ENCODE measurements at places on chromosomes 7 and 10. TPM values are rescaled to one million over a fixed set of nuclear protein-coding genes. Genes with fewer than 3 reads are reported as not detected.

GRCh38 chr7:81676105-81676811, 93.6 kb downstream of the HGF start:
- no peak for DNase-seq

Gene TMEM273
- total RNA-seq, result 29.4 TPM

- DNase-seq, result peak; percentile 13
Measured at GRCh38 chr7:17022920-17023319, 141.1 kb upstream of the AGR3 start.

Gene POLR2J
- total RNA-seq, result 44.5 TPM

DNA sequence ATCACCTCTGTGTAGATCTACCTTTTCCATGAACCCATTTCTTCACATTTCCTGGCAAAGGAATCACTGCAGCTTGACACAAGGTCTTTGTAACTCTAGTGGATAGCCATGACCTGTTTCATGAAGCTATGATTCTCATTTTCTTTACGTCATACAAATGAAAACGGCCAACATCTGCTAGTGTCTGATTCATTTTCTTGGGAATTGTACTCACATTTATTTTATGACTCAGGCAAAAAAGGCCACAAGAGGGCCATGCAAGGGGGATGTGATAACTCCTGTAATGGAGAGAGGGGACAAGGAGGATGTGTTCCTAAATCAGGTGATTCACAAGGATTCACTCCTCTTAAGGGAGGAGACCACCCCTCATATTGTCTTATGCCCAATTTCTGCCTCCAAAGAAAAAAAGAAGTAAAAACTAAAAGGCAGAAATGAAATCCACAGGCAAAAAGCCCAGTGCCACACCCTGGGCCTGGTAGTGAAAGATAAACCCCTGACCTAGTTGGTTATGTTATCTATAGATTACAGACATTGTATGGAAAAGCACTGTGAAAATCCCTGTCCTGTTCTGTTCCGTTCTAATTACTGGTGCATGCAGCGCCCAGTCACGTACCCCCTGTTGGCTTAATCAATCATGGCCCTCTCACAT, 249.9 kb downstream of the IPMK start:
- DNase-seq, result no peak

GRCh38 chr7:12754179-12754578, 66.7 kb downstream of the ARL4A start:
- DNase-seq, result no peak

Gene TAC1
- total RNA-seq, result not detected

DNA sequence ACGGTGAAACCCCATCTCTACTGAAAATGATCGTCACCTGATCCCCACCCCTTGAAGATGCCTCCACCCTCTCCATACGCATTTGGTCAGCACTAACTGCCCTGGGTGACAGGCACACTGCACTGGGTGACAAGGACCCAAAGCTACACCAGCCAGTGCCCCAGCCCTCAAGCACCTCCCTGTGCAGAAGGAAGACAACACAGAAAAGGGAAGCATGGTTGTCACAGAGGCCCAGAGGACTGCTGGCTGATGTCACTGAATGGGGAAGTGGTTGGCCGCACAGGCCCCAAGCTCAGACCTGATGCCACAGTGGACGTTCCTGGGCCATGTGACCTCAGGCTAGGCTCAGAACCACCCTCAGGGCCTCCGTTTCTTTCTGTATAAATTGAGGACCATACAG, 4.2 kb upstream of the PILRA start:
- peak; percentile 70 for DNase-seq

DNA sequence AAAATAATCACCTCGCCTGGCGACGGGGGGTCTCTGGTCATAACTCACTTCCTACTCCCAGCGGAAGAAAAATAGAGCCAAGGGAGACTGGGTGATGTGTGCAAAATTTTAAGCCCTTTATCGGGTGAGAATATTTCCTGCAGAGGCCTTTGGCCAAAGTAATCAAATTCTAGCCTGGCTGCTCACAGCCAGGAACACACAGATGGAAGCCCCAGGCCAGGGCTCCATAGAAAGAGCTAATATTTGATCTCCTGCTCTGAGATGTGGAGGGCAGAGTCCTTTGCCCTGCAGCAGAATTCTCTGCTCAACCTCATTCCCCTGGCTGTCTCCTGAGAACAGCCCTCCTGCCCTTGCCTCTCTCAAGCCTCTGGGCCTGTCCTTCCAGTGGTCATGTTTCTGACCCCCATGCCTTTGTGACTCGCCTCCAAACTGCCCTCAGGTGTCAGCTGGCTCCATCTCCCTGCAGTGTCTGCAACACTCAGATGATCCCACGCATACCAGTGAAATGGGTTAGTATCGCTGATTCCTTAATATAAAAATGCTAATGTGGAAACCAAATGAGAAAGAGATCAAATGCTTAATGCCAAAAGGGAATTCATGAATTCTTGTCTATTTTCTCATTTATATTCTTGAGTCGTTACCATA, 34.5 kb downstream of the FRMD4A start:
- DNase-seq, result no peak

Gene TMED4
- total RNA-seq, result 101 TPM

GRCh38 chr7:25329815-25330214, 101.5 kb upstream of the NPVF start:
- DNase-seq, result no peak

DNA sequence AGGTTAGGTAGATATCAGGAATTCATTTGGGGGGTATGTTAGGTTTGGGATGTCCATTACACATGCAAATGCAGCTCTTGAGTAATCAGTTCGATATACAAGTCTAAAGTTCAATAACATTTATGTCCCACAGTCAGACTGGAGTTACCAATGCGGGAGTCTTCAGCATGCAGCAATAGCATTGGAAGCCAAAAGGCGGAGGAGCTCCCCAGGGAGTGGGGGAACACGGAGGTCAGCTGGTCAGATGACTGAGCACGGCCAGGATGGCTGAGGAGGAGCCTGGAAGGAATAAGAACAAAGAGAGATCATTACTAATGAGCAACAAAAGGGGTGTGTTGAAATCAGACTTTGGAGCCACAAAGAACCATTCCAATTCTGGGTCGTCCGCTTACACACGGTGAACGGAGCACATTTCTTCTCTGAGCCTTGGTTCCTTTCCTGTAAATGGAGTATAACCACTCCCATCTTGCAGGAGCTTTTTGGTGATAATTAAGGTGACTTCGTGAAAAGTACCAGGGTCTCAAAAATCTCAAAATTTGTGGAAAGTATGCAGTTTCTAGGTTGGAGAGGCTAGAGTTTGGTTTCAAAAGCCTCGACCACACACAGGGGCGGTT, 478 bp upstream of the ZNF22 start:
- DNase-seq, result no peak

GRCh38 chr10:107650939-107651338, 486.4 kb upstream of the SORCS1 start:
- no peak for DNase-seq

- no peak for DNase-seq
Measured at GRCh38 chr10:29344073-29344820, 55.4 kb downstream of the LYZL1 start.

DNA sequence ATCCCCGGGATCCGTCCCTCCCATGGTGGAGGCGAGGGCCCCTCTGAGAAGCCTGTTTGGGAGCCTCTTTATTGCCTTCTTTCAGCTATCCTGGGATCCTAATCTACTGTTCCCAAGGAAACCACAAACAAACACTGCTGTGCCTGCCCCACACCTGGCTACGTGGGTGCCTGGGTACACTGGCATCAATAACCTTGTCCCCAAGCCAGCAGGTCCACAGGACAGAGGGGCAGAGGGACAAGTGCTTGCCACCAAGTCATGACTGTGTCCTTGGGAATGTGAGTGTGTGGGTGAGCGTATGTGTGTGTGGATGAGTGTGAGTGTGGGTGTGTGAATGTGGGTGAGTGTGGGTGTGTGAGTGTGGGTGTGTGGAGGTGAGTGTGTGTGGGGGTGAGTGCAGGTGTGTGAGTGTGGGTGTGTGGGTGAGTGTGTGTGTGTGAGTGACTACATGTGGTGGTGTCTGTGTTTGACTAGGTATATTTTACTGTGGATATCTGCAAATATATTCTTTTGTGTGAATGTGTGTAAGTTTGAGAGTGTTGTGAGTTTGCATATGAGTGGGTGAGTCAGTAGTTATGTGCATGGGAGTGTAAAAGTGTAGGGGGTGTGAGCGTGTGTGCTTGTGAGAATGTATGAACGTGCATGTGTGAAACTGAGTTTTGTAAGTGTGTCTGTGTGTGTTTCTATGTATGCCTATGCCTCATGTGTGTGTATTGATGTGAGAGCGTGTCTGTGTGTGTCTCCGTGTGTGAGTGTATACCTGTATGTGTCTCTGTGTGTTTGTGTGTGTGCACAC, 96.1 kb downstream of the TNS3 start:
- no peak for DNase-seq

Data from natural killer cell (primary cell).